ENCODE measurements at places on chromosomes 11 and 22. TPM values are rescaled to one million over a fixed set of nuclear protein-coding genes. Genes with fewer than 3 reads are reported as not detected.

DNA sequence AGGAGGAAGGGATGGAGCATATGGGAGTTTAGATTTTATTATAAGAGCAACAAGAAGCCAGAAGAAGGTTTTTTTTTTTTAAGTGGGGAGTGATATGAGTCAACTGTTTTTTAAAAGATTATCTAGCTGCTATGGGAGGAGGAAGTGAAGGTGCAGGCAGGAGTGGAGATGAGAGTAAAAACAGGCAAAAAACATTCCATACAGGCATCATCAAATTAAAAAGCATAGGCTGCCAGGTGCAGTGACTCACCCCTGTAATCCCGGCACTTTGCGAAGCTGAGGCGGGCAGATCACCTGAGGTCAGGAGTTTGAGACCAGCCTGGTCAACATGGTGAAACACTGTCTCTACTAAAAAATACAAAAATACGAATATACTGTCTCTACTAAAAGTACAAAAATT is 368.4 kb upstream of the MTNR1B start:
- DNase-seq: no peak

- no peak for DNase-seq
These were observed 29.9 kb downstream of the GNAZ start for GRCh38 chr22:23100124-23100801.

Gene TPBGL
- 0.58 TPM for polyA plus RNA-seq

- no peak for DNase-seq
These were observed 377.4 kb upstream of the LARGE1 start for GRCh38 chr22:34297536-34298120.

DNA sequence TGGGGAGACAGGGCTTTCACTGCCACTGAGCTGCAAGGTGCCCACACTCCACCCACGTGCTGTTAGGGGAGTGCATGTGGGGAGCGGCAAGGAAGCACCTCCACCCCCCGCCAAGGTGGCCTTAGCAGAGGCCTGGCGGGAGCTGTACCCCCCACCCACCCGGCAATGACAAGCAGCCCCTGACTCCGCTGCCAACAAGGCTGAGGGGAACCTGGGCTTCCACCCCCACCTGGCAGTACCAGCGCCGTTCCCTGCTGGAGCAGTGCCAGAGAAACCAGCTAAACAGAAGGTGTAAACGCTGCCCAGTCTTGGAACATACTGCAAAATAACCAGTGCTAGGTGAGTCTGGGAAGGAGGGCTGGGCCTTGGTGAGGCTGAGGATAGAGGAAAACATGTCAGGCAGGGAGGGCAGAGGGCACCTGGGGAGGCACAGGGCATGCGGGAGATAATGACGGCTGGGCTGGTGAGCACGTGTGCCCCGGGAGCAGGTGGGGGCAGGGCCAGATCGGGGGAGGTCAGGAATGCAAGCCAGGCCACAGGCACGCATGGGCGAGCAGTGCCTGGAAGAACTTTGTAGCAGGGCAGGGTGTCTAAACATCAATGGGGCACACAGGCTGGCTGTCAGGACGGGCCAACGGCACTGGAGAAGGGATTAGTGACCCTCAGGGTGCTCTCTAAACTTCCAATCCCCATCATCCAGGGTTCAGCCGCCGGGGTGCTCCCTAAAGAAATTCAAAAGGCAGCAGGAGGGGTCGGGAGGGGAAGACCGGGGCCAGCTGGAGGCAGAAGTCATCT is 6.6 kb downstream of the CERK start:
- DNase-seq: no peak

GRCh38 chr11:12209096-12209495 is 98.7 kb downstream of the MICAL2 start:
- DNase-seq: no peak

GRCh38 chr11:7671347-7672215 is 1.7 kb downstream of the CYB5R2 start:
- no peak for DNase-seq

- DNase-seq: no peak
These were observed 326.4 kb downstream of the GUCY1A2 start for GRCh38 chr11:106691807-106692365.

Gene LRRC55
- polyA plus RNA-seq: 1.4 TPM

DNA sequence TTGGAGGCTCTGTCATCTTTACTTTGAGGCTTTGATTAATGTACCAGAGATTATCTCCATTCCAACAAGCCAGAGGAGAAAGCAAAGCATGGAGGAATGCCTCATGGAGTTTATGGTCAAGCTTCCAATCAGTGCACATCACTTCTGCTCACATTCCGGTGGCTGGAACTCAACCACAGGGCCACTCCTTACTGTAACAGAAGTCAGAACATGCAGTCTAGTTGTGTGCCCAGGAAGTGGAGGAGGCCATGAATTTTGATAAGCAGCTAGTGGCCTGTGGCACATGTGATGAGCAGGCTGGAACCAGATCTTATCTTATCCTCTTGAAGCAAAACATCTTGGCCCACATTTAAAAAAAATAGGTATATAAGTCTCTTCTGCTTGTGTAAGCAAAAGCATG is 258.9 kb upstream of the ARHGAP20 start:
- no peak for DNase-seq

GRCh38 chr11:92552942-92553341 is 328.3 kb downstream of the FAT3 start:
- DNase-seq: no peak

DNA sequence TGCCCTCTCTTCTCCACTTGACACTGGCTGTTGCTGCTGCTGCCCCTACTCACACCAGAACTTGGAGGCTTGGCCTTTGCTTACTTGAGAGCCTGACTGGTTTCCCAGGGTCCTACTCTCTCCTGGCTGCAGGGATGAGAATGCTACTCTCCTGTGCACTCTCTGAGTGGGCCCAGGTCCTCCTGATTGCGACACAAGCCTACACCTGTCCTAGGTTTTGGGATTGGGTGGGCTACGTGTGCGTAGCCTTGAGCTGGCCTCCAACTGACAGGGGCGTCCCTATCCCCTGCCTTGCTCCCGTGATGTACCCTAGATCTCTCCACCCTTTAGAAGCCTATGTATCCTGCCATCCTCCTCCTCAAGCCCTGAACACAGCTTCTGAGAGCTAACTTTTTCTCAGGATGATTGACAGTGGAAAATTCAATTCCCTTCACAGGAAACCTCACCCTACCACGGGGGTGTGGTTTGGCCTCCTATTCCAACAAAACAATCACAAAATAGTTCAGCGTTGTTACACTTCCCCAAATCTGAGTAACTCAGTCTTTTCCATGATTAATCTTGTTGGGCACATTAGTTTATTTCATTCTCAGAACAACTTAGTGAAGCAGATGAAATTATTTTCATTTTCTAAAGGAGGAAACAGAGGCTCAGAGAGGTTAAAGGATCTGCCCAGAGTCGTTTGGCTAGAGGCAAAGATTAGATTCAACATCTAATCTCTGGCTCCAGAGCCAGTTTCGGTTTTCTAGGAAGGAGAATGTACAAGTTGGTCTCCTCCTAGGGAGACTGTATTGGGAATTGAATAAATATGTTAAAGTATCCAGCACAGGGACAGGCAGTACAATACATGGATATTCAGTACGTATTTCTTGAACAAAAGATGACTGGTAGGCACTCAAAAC is 17.6 kb upstream of the AMOTL1 start:
- DNase-seq: no peak

DNA sequence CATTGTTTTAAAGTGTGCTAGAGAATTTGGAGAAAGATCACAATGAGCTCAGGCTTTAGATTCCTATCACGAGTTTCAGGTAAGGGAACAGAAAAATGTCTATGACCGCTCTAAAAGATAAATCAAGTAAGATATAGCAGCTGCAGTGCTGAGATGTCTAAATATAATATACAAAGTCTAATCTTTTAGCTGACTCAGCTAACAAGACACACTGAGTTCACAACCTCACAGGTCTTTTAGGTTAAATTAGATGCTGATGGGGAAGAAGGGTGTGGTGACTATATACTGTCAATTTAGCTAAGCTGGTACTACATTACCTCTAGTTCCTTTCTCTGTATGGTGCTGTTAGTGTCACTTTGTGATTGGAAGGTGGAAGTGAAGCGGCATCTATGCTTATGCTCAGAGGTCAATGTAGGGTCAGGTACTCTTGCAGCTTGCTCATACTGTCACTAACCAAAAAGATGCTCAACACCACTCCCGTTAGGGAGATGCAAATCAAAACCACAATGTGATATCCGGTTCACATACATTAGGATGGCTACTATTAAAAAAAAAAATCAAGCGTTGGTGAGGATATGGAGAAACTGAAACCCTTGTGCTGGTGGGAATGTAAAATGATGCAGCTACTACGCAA is 283.5 kb downstream of the SWAP70 start:
- no peak for DNase-seq
